ENCODE measurements at places on chromosomes 1 and 21.

DNA sequence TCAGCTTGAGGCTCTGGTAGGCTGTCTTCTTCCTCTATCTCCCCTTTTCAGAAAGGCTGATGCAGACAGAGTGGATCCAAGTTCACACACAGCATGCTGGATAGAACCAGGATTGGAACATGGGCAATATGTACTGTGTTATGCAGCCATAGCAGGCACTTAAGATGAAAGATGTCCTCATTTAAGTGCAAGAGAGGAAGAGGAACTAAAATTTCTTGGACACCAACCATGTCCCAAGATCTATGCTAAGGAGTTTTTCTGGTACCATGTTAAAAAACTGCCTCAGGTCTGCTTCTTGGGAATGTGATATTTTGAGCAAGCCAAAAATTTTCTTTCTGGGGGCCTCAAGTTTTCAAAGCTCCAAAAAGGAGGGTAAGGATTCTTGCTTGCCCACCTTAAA lies 1.2 kb downstream of the SDHB start:
- DNase-seq = no peak

GRCh38 chr1:844472-845026 lies 79.2 kb upstream of the SAMD11 start:
- DNase-seq = no peak

DNA sequence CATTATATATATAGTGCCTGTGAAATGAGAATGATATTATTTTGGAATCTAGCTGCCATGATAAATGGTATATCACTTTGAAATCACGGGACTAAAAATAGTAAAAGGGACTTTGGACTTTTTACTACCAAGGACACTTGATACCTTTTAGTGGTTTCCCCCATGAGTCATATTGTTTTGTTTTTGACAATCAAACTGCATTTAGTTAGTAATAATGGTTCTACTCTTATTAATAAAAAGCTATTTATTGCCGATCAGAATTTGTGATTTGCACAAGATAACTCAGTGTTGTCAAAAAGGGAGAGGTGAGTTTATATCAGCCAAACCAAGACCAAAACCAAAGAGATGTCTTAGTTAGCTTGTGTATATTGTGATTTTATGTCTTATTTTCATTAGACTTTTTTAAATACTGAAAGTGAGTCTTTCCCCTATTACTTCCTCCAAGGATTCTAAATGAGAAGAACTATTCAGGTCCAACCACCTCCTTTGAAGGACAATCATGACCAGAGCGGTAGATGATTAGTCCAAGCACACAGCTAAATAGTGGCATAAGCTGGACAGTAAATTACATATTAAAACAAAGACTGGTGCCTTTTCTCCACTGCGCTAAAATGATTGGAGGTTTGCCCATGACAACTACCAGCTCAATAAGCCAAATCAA lies 281.7 kb upstream of the ESRRG start:
- DNase-seq = no peak

DNA sequence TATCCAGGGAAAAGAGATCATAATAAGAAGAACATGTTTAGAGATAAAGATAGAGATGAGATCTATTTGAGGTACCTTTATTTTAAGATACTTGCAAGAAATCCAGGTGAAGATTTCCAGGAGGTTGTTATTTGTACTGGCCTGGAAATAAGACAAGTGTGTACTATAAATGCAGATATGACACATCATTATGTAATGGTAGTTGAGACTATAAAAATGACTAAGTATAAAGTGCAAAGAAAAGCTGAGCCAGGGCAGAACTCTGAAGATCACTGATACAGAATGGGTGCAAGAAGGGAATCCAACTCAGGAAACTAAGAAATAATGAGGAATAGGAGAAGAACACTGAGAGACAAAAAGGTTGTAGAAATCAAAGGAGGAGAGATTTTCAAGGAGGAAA lies 378.2 kb upstream of the PBX1 start:
- DNase-seq = no peak

DNA sequence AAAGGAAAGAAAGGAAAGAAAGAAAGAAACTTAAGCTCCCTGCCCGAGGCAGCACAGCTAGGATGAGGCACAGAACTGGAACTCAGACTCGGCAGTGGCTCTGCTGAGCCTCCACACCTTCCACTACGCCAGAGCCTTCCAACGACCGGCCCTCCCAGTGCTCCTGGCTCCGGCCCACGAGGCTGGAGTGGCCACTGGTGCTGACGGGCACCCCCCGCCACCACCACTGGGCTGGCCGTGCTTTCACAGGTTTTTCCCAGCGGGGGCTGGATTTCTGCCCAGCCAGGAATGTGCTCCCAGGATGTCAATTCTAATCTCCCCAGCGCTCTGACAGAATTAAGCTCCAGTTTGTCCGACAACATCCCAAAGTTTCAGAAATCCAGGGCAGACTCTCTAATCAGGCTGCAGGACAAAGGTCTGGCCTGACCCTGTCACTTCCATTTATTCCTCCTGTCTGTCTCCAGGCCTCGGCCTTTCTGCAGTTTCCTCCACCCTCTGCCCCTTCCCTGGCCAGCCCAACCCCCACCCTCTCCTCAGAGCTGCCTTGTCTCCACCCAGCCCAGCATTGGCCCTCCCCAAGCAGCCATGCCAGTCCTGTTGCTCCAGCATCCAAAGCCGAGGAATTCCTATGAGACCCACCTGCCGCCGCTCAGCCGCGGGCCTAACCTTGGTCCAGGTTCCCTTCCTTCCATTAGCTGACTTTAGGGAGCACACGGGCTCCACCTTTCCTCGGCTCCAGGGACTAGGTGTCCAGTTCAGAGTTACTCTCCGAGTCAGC lies 81.9 kb downstream of the CASZ1 start:
- DNase-seq = no peak

GRCh38 chr1:224509907-224510306 lies 75.3 kb upstream of the WDR26 start:
- no peak for DNase-seq

- peak; percentile 19 for DNase-seq
Measured at GRCh38 chr1:161792740-161793139, 26.6 kb downstream of the ATF6 start.

DNA sequence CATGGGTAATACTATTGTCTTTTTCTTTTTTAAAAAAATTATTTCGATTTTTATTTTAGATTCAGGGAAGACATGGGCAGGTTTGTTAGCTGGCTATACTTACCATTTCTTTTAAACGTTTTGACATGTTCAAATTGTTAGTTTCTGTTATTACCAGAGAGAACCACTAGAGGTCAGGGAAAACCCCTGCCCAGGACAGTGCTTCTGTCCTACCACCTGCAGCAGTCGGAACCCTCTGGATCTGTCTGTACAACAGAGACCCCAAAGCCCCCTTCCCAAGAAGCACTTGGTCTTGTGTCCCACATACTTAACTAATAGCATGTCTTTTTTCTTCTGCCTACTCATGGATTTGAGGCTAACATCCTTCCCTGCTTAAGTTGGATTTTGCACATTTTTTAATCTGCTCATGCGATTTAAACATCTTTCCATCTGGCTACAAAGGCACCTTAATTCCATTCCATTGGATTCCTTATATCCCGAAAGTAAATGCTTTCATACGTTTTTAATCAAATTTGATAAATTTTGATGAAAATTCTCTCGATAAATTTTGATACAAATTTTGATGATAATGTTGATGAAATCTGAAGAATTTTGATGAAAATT lies 10.0 kb upstream of the C1orf115 start:
- no peak for DNase-seq

DNA sequence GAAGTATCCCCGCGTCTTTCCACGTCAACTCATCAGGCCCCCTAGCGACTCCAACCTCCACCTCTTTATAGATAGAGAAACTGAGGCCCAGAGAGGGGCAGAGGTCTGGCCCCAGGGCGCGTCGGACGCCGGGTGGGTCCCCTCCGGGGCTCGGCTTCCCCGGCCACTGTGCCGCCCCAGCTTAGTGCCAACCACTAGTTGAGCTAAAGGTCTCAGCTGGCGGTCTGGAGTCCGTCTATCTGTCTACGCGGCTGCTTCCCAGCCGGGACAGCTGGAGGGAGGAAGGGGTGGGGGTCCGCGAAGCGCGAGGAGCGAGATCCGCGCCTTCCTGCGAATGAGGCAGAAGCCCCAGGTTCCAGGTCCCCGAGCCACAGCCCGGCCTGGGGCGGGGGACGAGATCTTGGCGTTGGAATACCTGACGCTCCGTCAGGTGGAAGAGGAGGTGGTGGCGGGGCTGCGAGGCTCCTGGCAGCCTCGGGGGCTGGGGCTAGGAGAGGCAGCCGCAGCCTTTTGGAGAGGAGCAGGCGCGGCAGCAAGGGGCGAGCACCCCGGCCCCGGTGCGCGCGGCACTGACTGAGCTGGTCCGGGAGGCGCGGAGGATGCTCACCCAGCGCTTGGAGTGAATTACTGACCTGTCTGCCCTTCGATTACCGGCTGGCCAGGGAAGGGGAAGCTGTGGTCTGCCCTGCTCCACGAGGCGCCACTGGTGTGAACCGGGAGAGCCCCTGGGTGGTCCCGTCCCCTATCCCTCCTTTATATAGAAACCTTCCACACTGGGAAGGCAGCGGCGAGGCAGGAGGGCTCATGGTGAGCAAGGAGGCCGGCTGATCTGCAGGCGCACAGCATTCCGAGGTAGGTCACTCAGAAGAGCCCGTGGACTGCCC lies 937 bp downstream of the PODN start:
- no peak for DNase-seq

DNA sequence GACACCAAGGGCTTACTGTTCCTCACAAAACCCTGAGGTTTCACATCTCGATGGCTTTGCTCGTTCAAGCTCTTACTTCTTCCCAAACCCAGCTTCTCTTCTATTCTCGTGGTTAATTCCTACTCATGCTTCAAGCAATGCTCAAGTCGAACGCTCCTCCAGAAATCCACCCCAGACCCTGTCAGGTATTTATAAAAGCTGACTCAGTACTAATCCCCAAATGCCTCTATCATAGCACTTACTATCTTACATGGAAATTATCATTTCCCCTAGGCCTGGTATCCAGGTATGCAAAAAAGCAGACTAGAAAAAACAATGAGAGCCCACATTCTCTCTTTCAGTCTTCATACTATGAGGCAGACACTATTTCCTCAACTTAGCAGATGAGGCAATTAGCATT lies 6.3 kb downstream of the EBNA1BP2 start:
- DNase-seq = no peak

- peak; percentile 31 for DNase-seq
Measured at GRCh38 chr1:117671781-117672501, 66.1 kb downstream of the TENT5C start.

DNA sequence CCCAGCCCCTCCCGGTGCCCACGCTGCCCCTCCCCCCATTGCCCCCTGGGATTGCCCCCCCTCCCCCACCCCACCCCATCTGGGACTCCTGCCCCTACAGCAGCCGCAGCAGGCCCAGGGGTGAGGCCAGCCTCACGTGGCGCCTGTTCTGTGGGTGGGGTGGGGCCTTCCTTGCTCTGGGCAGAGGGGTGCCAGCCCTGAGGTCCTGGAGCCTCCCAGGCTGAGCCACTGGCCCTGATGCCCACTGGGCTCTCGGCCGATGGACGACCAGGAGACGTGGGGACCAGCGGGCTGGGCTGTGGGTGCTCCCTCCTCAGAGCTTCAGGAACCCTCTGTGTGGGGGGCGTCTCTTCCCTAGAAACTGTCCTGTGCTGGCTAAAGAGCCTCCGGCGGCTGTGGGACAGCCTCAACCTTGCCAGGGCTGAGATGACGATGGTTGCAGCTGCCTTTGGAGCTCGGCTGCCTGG lies 5.8 kb upstream of the C1orf159 start:
- DNase-seq = no peak

GRCh38 chr1:156276966-156277381 lies 5.7 kb downstream of the SMG5 start:
- no peak for DNase-seq

- no peak for DNase-seq
Measured at GRCh38 chr1:4108758-4109627, 208.9 kb upstream of the C1orf174 start.

GRCh38 chr1:76759950-76760349 lies 107.3 kb upstream of the ST6GALNAC5 start:
- no peak for DNase-seq

- DNase-seq = no peak
Measured at GRCh38 chr1:162954824-162955223, 93.8 kb upstream of the CCDC190 start.

DNA sequence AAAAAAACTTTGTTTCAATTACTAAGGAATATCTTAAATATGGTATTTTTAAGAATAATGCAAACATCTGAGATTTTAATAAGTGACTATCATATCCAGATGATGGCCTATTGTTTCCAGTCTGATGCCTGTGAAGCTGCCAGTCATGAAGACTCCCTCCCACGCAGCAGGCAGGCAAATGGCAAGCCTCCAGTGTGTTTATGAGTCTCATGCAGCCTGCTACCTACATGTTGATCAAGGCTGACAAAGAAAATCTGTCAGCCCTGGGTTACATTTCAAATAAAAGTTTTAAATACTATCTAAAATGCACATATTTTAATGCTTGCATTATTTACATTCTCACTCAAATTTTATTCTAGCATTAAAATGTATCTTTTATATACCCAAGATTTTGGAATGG lies 137.6 kb upstream of the RNPC3 start:
- DNase-seq = no peak

DNA sequence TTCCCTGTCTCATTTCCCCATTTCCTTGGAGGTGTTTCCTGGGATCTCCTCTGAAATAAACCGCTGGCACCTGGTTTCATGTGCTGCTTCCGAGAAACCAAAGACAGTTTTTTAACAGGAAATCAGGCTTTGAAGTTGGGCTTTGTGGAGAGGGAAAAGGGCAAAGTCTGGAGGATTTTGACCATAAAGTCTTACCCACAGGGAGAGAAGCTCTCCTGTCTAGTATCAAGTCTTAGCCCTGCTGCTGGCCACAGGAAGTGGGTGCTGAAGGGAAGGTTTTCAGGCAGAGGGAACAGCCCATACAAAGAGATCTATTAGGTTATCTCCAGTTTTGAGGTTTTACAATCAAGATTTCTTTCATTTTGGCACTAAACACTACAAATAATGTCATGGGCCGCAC lies 29.3 kb downstream of the SLC5A9 start:
- no peak for DNase-seq

DNA sequence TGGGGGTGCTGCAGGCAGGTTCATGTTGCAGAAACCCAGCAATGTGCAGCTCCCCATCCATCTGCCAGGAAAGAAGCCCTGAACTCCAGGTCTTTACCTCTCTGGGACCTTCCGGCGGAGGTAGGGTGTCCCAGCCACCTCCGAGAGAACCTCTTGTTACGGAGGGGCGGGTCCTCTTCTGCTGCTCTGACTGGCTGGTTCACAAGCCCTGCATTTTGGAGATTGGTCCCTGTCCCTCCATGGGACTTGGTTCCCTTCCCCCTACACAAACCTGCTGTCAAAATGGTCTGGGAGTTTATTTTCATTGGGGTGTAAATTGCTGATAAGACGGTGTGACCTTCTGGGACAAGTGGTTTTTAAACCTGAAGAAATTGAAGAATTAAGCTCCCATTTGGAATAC lies 8.0 kb upstream of the CELSR2 start:
- no peak for DNase-seq

- no peak for DNase-seq
Measured at GRCh38 chr1:60896701-60897363, 185.5 kb upstream of the NFIA start.

GRCh38 chr1:236860101-236860500 lies 65.0 kb downstream of the MTR start:
- DNase-seq = no peak

GRCh38 chr21:16519036-16519435 lies 789.3 kb downstream of the USP25 start:
- no peak for DNase-seq

All from GF-D8 (cell line).